ENCODE measurements at places on chromosomes 4 and X.

- no peak for DNase-seq
Observed at GRCh38 chrX:78333521-78333920, 6.1 kb upstream of the CYSLTR1 start.

- DNase-seq = no peak
Observed at GRCh38 chr4:57117491-57117890, 7.3 kb upstream of the IGFBP7 start.

GRCh38 chr4:72286185-72286584, 254.4 kb downstream of the NPFFR2 start:
- DNase-seq = no peak

- DNase-seq = no peak
Observed at GRCh38 chrX:119706616-119707015, 13.6 kb upstream of the SEPTIN6 start.

- peak; percentile 0 for DNase-seq
Observed at GRCh38 chrX:34578237-34578636, 78.8 kb downstream of the TMEM47 start.

- peak; percentile 14 for DNase-seq
Observed at GRCh38 chrX:110145854-110146253, 142.9 kb downstream of the TMEM164 start.

Measured in small intestine (tissue), 16 donors.